Lower leg skin (tissue), 4 donors: ENCODE measurements at places on chromosomes 2 and 18.
A peak's percentile ranks its signal among the peaks of the same experiment; 100 is the strongest.

DNA sequence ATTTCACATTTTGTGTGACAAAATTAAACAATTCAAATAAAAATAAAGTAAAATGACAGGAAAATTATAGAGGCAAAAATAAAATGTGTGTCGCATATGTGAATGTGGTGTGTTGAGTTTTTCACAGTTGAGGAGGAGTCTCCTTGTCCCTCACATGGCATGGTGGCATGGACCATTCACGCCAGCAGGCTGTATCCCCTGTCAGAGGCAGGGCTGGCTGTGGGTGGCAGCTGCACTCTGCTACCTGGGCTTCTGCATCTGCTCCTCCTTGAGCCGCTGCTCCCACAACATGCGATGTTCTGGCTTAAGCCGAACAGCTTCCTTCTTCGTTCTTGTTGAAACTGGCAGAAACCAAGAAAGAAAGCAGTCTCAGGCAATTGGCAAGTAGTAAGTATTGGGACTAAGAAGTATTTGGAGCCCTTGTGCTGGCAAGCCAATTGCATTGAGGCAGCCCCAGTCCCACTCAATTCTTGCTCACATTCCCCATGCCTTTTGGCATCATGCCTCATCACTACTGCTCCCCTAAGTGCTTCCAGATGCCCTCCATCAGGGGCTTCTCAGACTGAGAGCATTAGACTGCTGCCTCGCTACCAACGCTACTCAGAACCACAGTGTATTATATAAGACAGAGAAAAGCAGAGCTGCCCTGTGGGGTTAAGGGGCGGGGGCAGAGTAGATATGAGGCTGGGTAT, 177.9 kb upstream of the NABP1 start:
- no peak for DNase-seq

DNA sequence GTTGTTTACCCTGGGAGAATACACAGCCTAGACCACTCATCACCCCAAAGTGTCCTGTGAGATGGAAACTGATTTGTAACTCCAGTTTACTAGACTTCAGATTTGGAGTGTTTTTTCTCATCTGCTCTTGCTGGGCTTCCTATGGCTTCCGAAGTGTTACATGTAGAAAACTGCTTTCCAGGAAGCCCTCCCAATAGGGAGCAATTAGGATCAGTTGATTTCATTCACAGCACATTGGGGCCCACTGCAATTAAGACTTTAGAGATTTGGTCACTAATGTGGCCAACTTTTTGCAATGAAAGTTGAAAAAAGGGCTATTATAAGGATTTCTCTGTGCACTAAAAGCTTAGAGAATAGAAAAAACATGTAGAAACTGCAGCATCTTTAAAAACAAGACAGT, 656.6 kb upstream of the CHAC2 start:
- DNase-seq = no peak

DNA sequence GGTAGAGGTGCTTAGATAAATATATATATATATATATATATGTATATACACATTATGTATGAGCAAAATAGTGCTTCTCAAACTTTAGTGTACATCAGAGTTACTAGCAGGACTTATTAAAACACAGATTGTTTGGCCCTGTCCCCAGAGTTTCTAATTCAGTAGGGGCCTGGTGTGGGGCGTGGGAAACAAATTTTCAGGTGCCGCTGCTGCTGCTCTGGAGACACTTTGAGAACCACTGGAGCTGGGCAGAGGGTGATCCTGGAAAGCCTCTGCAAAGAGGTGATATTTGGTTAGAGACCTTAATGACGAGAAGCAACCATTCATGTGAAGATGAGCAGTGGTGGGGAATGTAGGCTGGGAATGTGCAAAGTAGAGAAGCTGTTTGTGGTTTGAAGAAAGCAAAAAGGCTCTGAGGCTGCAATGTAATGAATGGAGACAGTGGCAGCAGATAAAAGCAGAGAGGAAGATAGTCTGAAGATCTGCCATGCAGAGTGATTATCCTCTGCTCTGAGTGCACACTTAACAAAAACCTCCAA, 142.9 kb downstream of the PLCL1 start:
- DNase-seq = no peak

DNA sequence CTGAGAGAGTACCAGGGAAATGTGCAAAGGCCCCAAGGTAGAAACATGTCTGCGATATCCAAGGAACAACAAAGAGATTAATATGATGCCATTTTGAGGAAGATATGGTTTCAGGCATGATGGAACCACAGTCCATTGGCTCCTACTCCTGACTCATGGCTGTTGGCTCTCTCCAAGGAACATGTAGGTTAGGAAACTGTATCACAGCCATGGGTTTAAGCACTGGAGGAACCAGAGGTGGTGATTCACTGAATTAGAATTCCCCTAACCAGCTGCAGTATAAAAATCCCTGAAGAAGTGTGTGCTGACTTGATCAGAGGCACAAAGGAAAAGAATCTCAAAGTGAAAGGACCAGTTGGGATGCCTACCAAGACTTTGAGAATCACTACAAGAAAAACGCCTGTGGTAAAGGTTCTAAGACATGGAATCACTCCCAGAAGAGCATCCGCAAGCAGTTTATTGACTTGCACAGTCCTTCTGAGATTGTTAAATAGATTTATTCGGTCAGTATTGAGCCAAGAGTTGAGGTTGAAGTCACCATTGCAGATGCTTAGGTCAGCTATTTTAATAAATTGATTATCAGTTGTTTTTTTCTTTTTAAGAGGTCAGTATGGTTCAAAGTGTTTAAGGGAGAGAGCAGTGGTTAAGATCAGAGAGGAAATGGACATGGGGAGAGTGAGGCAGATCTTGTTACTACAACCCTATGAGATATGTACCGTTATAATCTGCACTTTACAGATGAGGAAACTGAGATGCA, 110.7 kb upstream of the OTX1 start:
- DNase-seq = no peak

DNA sequence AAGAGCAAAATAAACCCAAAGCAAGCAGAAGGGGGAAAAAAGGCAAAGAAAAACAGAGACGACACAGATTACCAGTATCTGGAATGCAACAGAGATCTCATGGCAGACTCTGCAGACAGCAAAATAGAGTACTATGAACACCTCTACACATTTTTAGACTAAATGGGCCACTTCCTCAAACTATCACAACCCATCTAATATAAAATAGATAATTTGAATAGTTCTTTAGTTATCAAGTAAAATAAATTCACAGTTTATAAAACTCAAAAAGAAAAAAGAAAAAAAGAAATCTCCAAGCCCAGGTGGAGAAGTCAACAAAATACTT, 16.6 kb downstream of the SESTD1 start:
- DNase-seq = no peak

DNA sequence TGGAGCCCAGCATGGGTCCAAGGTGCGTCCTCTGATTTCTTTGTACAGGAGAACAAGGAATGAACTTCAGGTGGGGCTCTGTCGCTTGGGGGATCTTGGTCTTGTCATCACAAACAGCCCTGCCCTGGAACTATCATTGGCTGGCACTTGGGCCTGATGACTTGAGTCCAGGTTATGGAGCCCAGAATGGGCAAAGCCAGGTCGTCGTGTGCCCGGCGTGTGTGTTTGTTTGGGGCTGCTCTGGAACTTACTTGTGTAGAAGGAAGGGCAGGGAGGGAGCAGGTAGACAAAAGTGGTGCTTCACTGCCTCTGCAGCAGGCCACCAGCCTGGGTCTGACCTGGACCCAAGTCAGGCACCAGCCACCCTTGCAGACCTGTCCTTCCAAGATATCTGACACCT, 306.3 kb upstream of the HS6ST1 start:
- DNase-seq = no peak

- no peak for DNase-seq
Observed at GRCh38 chr2:1767939-1768691, 23.8 kb upstream of the PXDN start.

GRCh38 chr2:5692561-5693286, 540 bp downstream of the SOX11 start:
- no peak for DNase-seq

- DNase-seq = peak; percentile 94
Observed at GRCh38 chr2:231648579-231649174, 56.0 kb downstream of the TEX44 start.

DNA sequence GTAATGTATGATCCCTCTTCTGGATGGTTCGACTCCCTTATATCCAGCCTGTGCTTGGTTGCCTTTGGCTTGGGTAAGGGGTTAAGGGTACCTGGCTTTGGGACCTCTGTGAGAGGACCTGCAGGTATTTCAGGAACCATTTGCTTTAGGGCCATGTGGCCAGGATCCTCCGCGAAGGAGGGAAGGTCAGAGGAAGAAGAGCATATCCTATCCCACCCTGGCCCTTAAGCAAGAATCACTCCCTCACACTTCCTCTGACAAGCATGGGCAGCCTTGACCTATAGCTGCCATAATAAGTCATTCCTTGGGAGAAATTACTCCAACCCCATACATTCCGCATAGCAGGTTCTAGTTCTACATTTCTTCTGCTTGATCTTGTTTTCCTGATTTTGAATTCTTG, 59.1 kb upstream of the TXNDC2 start:
- peak; percentile 54 for DNase-seq

GRCh38 chr2:88059979-88060906, 4.7 kb upstream of the KRCC1 start:
- no peak for DNase-seq

GRCh38 chr18:56995579-56996188, 151.2 kb upstream of the BOD1L2 start:
- no peak for DNase-seq

DNA sequence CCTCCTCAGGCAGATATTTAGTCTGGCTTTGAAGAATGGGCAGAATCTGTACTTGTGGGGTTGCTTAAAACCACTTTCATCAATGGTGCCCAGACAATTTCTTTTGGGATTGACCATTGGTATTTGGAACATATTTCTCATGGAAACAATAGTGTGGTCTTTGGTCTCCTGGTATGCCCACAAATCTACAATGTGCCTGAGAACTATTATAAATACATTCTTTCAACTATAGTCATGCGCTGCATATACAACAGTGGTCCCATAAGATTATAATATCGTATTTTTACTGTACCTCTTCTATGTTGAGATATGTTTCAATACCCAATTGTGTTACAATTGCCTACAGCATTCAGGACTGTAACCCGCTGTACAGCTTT, 34.8 kb upstream of the PPP4R1 start:
- no peak for DNase-seq

DNA sequence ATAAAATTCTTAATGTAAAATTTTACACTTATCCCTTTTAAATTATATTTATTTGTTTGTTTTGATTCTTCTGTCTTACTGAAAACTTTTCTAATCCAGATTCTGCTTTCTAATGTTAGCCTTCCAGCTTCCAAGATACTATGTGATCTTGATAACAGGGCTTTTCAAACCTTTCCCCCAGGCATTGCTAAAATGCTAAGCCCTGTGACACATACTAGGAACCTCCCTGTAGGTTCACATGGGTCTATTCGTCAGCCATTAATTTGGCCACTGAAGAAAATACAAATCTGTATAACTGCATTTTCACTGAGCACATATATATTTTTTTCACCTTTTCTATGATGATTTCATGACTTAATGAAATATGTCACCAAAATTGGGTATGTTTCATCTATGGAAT, 92.8 kb upstream of the MAP4K3 start:
- no peak for DNase-seq

- no peak for DNase-seq
Observed at GRCh38 chr2:47485751-47486300, 82.9 kb downstream of the MSH2 start.

GRCh38 chr2:14451312-14451711, 181.2 kb upstream of the LRATD1 start:
- DNase-seq = no peak

- DNase-seq = no peak
Observed at GRCh38 chr2:51224790-51225189, 192.9 kb upstream of the NRXN1 start.

GRCh38 chr2:33307659-33308270, 168.7 kb upstream of the RASGRP3 start:
- no peak for DNase-seq

GRCh38 chr2:214742119-214742518, 67.4 kb downstream of the BARD1 start:
- DNase-seq = no peak

- DNase-seq = no peak
Observed at GRCh38 chr2:69848186-69848790, 18.8 kb downstream of the GMCL1 start.

GRCh38 chr2:188727846-188728245, 246.3 kb upstream of the COL3A1 start:
- no peak for DNase-seq

DNA sequence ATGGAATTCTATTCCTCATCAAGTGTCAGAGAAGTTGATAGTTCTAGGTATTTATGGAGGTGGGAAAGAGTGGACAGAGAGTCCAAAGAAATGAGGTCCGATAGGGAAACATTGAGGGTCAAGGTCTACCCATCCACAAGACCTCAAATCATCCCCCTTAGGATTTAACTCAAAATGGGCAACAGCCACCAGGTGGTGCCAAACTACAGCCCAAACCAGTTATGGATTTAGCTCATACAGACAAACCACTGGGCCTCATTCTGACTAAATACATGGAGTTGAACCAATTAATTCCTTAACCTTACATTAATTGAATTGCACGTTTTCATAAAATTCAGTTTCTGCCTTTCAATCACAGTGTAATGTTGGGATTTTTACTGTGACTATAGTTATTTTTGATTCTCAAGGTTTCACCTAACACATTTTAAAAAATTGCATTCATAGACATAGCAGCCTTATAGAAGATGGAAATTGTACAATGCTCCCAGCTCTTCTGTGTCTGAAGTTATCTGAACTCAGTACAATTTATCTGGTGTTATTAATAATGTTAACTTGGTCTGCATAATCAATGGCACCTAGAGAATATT, 98.2 kb upstream of the HNMT start:
- no peak for DNase-seq

GRCh38 chr18:42882122-42882521, 233.4 kb downstream of the RIT2 start:
- no peak for DNase-seq

DNA sequence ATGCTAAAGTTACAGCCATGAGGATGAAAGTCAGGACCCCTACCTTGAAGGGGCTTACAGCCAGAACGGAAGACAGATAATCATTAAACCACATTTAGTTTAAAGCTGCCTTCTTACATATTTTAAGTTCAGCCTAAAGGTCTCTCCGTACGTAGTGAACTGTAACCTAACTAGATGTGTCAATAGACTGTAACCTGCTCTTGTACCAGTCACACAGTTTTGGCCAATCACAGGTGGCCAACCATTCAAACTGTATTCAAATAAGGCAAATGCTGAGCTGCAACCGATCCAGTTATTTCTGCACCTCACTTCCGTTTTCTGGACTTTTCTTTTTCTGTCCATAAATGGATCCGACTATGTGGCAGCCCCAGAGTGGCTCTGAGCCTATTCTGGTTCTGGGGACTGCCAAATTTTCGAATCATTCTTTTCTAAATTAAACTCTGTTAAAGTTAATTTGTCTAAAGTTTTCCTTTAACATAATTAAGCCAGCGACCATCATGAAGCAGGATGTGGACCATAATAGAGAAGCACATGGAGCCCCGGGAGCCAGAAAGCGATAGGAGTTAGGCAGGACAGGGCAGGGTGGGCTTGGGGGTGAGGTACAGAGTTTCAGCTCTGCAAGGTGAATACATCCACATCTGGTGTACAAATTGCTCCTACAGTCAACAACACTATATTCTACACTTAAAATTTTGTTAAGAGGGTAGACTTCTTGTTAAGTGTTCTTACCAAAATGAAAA, 48.4 kb upstream of the YPEL5 start:
- peak; percentile 63 for DNase-seq

- DNase-seq = no peak
Observed at GRCh38 chr18:55830544-55830943, 242.6 kb upstream of the TCF4 start.
